ENCODE measurements at places on chromosomes 2 and 18. TPM values are rescaled to one million over a fixed set of nuclear protein-coding genes. Genes with fewer than 3 reads are reported as not detected.

HOXD4 gene
- 0.58 TPM for total RNA-seq

KCNG3 gene
- total RNA-seq = not detected

GRCh38 chr2:21438949-21439348, 315.2 kb downstream of the TDRD15 start:
- no peak for DNase-seq
- H3K4me1 ChIP-seq = no peaks in the 10 kb centered on the region
- H3K4me3 ChIP-seq = no peak overlapping the region
- H3K27ac ChIP-seq = no peak overlapping the region
- no peaks in the 10 kb centered on the region for H3K27me3 ChIP-seq

- peak; percentile 65 for DNase-seq
- H3K27me3 ChIP-seq = peaks cover 14% of the 10 kb centered on the region
- H3K4me3 ChIP-seq = no peak overlapping the region
- H3K36me3 ChIP-seq = no peaks in the 10 kb centered on the region
- H3K4me1 ChIP-seq = peaks cover 3% of the 10 kb centered on the region
- H3K27ac ChIP-seq = no peak overlapping the region
Observed at GRCh38 chr2:113138428-113139322, 11.3 kb downstream of the IL1RN start.

GRCh38 chr2:101340141-101340551, 31.6 kb upstream of the RNF149 start:
- no peak overlapping the region for H3K27ac ChIP-seq
- peaks cover 6% of the 10 kb centered on the region for H3K27me3 ChIP-seq
- peak; percentile 13 for DNase-seq
- H3K4me3 ChIP-seq = no peak overlapping the region
- no peaks in the 10 kb centered on the region for H3K36me3 ChIP-seq

DNA sequence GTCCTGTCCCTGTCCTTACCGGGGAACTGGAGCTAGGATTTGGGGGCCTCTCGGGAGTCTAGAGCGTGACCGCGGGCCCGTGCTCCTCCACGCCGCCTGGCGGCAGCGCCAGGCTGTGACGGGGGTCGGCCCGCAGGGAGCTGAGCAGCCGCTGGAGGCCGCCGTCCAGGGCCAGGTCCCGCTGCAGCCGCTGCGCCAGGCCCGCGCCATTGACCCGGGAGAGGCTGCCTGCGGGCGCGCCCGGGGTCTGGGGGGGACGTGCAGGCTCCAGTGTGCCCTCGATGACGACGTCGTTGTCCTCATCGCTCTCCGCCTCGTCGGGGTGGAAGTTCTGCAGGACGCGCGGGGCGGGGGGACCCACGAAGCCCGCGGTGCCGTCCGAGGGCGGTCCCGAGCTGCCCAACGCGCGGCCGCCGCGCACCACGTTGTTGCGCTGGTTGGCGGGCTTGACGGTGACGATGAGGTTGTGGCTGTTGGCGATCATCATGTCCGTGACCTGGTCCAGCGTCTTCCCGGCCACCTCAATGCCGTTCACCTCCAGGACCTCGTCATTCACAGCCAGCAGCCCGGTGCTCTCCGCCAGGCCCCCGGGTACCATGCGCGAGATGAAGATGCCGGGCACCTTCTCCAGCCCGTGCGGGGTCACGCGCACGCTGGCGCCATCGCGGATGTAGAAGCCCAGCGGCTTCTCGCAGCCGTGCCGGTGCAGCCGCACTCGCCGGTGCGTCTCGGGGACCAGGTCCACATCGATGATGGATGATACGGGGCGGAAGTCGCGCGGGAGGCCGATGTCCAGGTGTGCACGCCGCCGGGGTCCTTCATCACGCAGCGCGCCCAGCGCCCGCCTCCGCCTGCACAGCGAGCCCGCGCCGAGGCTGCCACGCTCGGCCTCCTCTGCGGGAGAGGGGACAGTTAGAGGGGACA, 50.9 kb downstream of the ADNP2 start:
- H3K27ac ChIP-seq = no peak overlapping the region
- no peak for DNase-seq
- H3K4me3 ChIP-seq = no peak overlapping the region
- no peaks in the 10 kb centered on the region for H3K4me1 ChIP-seq
